Endodermal cell (in vitro differentiated cells): ENCODE measurements at places on chromosomes 1 and 21. TPM values are rescaled to one million over a fixed set of nuclear protein-coding genes. Genes with fewer than 3 reads are reported as not detected.

DNA sequence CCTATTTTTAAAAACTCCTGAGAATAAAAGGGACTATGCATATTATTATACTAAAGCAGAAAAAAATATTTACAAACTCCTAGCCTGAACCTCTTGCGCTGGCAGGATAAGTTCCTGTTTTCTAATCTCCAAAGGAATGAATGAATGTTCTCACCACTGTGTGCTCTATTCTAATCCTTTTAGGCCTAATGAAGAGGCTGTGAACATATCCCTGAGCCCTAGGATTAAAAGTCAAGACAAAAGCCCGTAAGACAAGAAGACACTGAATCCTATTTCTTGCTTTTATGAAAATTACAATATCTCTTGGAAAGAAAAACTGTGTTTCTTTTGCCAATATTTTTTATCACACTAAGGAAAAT is 317.5 kb downstream of the HHAT start:
- H3K4me3 ChIP-seq: peak overlapping the region; percentile 25
- no peaks in the 10 kb centered on the region for H3K36me3 ChIP-seq
- DNase-seq: no peak
- no peak overlapping the region for H3K27ac ChIP-seq
- peaks cover 10% of the 10 kb centered on the region for H3K4me1 ChIP-seq

MFAP2 gene
- total RNA-seq: 119 and 120 TPM in 2 replicates

GRCh38 chr1:160916666-160917065 is 31.7 kb upstream of the ITLN1 start:
- H3K36me3 ChIP-seq: no peaks in the 10 kb centered on the region
- no peak for DNase-seq
- H3K27ac ChIP-seq: no peak overlapping the region
- H3K27me3 ChIP-seq: no peaks in the 10 kb centered on the region

DNA sequence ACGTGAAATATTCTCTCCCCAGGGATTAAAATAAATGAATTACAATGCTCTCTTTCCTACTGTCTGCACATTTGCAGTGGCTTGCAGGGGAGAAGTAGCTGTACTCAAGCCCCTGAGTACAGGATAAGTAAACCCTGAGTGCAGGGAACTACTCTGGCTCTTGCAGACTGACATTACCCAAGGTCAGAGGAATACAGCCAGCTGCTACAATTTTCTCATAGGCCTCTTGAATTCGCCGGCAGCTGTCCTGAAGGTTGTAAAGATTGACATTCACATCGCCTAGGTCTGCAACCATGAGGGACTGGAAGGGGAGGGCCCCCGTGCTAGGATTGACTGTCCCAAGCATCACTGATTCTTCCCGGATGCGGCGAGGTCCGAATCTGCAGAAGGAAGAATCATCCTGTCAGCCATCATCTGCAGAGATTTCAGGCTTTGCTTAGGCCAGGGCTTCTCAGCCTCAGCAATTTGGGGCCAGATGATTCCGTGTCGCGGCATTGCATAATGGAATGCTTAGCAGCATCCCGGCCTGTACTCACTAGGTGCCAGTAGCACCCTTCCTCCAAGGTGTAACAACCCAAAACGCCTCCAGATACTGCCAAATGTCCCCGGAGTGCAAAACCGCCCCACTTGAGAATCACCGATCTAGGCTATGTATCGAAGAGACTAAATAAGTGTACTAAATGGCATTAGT is 1.7 kb downstream of the AGMAT start:
- no peak overlapping the region for H3K4me3 ChIP-seq
- H3K27me3 ChIP-seq: no peaks in the 10 kb centered on the region
- H3K36me3 ChIP-seq: no peaks in the 10 kb centered on the region
- no peak overlapping the region for H3K27ac ChIP-seq
- DNase-seq: no peak

FAM151A gene
- total RNA-seq: not detected in 3 replicates

DNA sequence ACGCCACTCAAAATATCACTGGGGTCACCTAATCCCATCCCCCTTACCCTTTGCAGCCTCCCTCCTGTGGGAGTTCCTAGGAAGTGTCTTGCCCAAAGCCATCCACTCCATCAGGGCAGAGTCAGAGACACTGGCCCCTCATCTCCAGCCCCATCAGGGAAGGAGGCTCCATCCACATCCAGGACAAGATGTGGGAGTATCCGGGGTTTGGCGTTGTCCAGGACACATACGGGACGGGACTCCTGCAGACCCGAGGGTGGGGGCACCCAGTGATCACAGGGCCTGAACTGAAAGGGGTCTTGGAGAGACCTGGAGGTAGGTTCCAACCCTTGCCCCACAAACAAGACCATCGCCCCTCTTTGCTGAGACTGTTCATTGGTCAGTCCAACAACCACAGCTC is 348.2 kb downstream of the MATN1 start:
- no peaks in the 10 kb centered on the region for H3K27me3 ChIP-seq
- peak; percentile 28 for DNase-seq
- no peak overlapping the region for H3K4me3 ChIP-seq

PRAMEF33 gene
- total RNA-seq: not detected in 3 replicates

ATAD3B gene
- total RNA-seq: 47.0 and 47.4 TPM in 2 replicates

SEC22B gene
- total RNA-seq: 16.5 and 18.2 TPM in 2 replicates
